ENCODE measurements at places on chromosomes 7 and 10.

- DNase-seq, result no peak
Measured at GRCh38 chr7:39615350-39615975, 7.9 kb upstream of the RALA start.

- no peak for DNase-seq
Measured at GRCh38 chr10:114955984-114956383, 18.0 kb downstream of the TRUB1 start.

DNA sequence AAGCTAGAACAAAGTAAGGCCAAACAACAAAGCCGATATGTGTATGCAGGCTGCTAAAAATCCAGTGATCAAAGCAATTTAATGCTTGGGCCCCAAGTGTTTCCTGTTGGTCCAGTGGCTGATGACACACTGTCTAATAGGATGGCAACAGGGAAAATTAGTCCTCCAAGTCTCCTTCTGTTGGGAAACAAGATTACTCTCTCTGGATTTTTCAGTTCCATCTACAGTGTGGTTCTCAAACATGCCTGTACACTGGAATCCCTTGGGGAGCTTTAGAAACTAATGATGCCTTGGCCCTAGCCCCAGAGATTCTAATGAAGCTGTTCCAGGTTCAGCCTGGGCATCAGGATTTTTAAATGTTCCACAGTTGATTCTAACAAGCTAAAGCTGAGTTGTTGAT is 198.7 kb downstream of the AHR start:
- DNase-seq, result no peak

DNA sequence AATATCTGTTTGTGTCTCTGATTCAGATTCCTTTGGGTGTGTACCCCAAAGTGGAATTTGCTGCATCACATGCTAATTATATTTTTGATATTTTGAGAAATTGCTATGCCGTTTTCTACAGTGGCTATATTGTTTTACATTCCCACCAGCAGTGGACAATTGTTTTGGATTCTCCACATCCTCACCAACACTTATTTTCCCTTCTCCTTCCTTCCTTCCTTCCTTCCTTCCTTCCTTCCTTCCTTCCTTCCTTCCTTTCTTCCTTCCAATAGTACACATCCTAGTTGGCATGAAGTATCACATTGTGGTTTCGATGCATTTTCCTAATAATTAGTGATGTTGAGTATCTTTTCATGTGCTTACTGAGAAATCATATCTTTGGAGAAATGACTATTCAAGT is 535.5 kb downstream of the SH2D4B start:
- no peak for DNase-seq

- DNase-seq, result peak; percentile 71
Measured at GRCh38 chr10:30639946-30640786, 10.6 kb upstream of the LYZL2 start.

DNA sequence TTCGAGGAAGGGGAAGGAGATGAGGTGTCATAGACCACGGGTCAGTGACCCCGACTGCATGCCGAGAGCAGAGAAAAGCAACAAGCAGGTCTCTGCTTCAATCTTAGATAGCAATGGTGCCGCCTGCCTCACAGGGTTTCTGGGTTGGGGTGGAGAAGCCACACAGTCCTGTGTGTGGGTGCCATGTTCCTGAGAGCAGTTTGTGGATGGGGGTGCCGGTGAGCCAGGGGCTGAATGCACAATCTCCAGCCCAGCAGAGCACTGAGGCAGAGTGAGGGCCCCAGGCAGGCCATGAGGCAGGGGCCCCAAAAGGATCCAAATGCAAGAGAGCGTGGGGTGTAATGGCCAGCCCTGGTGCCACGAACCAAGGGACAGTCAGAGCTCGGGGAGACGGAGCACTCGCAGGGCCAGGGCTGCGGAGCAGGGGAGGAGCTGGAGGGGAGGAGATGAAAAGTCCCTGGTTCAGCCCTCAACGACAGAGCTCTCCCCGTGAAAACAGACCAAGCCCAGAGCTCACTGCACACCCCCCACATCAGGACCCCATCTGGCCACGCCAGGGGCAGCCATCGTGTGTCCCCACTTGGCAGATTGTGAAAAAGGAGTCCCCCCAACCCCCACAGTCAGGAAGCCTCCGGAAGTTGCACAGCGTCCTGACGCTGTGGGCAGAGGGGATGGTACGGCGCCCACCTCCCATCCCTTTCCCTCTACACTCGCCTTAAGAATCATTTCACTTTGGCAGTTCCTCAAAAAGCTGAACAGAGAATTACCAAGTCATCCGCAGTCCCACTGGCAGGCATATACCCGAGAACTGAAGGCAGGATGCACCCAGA is 19.9 kb downstream of the WDR86 start:
- no peak for DNase-seq

DNA sequence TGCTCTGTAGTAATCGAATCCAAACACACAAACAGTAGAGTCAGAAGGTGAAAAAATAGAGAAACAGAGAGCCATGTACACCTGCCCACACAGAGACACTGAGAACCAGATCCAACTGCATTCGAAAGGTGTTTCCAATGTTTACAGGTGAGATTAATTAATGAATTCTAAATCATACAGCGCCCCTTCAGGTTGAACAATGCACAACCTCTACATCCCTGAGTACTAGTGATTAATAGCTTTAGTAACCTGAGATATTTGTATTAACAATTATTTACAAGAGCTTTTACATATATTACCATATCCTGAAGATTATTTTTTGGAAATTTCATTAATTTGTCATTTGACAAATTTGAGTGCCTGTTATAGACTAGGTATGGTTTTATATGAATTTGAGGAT is 7.6 kb upstream of the MRC1 start:
- DNase-seq, result no peak

DNA sequence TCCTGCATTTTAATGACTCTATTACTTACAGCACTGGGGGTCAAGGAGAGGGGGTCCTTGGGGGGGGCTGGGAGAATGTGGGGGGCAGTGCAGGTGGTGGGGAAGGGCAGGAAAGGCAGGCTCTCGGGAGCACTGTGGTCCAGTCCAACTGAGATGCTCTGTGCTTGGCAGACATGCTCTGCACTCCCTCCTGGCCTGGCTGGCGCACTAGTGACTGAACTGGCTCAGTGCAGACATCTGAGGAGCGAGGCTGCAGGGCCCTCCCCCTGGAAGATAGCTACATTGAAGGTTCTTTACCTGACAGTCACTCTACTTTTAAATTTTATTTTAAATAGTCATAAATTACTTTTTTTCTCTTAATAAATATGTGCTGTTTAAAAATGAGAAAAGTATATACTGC is 105.7 kb downstream of the NEURL1 start:
- DNase-seq, result no peak

- DNase-seq, result no peak
Measured at GRCh38 chr10:133614830-133615580, 11.6 kb downstream of the FRG2B start.

DNA sequence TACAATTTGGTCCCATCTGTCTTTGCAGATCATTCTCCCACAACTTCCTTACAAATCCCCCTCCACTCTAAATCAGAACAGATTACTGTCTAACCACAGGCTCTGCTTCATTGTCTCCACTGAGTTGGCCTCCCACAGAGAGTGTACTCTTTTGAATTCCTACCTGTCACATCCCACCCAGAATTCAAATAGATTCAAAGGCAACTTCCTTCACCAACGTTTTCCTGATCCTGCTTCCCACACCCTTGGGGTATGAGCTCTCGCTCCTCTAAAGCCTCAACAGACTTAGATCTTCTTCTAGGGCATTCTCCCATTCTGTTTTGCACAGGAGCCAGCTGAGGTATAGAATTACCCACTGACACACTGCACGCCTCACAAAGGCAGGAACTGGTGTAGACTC is 197.8 kb upstream of the CDCA7L start:
- no peak for DNase-seq

DNA sequence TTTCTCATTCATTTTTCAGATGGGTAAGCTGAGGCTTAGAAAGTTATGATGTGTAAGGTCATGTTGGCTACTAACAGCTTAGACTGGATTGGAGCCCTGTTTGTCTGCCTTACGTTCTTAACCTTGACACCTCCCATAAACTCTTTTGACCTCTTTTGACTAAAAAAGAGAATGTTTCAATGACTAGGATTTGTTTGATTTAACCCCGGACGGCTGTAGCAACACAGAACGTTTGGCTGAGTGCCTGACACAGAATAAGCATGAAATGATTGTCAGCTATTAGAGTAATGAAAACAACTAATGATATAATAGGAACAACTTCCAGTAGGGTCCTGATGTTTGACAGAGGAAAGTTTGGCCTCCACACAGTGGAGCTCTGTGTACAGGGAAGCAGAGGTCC is 83.3 kb upstream of the PDZD8 start:
- no peak for DNase-seq

DNA sequence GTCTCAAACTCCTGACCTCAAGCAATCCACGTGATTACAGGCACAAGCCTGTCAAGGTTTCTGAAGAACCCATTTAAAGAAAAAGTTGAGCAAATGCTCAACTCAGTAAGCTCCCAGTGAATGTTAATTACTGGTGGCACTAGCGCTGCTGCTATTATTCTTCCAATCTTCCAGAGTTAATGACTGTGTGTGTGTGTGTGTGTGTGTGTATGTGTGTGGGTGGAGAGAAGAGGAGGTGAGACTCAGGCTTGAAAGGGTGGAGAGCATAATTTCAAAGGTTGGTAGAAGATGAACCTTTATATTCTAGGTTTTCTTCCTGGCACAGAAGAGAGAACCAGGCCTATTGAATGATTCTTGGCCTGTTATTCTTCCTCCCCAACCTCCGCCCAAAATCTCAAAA is 11.6 kb upstream of the NPVF start:
- no peak for DNase-seq

DNA sequence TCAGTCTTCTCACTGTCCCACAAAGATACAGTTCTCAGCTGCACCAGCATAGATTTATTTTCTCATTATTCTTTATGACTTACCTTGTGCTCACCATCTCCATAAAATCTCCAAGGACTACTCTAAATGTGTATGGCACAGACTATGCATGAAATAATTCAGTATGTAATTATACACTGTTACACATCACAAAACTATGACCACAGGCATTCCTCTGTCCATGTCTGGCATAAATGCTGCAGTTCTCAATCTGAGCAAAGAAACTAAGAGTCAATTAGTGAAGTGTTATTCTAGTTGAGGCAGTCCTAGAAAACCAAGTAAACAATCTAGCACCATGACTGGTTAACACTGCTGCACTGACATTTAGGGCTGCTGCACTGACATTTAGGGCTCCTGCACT is 2.7 kb downstream of the CYCS start:
- no peak for DNase-seq

GRCh38 chr10:129932751-129933433 is 31.2 kb downstream of the EBF3 start:
- no peak for DNase-seq

- DNase-seq, result no peak
Measured at GRCh38 chr7:134850066-134850465, 70.6 kb downstream of the CALD1 start.

DNA sequence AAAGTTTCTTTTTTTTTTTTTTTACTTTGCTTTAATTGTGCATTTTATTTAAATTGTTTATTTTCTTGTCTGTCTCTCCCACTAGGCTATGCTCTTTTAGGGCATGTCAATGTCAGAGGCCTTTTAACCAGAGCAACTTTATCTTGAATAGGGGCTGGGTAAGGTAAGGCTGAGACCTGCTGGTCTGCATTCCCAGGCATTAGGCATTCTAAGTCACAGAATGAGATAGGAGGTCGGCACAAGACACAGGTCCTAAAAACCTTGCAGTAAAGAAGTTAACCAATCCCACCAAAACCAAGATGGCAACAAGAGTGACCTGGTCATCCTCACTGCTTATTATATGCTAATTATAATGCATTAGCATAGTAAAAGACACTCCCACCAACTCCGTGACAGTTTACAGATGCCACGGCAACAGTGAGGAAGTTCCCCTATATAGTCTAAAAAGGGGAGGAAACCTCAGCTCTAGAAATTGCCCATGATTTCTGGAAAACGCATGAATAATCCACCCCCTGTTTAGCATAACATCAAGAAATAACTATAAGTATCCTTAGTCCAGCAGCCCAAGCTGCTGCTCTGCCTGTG is 47.0 kb upstream of the FRMD4A start:
- DNase-seq, result no peak

DNA sequence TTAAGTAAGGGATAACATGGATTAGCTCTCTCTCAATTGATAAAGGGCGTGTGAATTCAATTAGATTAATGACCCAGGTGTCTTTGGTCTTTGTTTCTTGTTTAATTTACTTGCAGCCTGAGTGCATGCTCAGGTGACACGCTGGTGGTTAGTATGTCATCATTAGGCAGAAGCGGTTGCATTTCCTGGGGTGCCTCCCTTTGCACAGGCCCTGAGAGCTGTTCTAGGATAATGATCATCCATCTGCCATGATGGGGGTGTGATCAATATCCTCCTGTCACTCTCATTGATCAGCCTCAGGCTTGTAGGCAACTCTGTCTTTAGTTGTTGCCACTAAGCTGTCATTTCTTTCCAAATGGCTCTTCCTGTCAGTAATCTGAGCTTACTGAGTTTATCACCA is 99.6 kb upstream of the NPS start:
- no peak for DNase-seq

DNA sequence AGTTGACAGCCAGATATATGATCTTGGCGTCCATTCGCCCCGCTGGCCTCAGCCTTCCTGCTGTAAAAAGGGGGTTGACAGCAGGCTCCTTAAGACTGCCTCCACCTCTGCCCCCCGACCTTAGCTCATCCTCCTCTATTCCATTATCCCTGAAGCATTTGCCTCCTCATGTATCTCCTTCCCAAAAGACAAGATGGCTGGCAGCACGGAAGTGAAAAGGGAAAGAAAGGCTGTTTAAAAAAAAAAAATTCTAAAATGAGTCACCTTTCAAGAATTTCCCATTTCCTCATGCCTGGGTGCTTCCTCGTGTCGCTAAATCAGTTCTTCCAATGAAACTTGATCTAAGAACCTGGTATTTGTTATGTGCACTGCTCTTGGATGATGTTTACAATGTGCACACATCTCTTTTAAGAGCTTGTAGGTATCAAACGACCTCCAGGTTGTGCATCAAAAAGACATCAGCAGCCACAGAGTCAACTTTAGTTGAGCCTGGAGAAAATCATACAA is 1.7 kb downstream of the SCRN1 start:
- DNase-seq, result peak; percentile 25

DNA sequence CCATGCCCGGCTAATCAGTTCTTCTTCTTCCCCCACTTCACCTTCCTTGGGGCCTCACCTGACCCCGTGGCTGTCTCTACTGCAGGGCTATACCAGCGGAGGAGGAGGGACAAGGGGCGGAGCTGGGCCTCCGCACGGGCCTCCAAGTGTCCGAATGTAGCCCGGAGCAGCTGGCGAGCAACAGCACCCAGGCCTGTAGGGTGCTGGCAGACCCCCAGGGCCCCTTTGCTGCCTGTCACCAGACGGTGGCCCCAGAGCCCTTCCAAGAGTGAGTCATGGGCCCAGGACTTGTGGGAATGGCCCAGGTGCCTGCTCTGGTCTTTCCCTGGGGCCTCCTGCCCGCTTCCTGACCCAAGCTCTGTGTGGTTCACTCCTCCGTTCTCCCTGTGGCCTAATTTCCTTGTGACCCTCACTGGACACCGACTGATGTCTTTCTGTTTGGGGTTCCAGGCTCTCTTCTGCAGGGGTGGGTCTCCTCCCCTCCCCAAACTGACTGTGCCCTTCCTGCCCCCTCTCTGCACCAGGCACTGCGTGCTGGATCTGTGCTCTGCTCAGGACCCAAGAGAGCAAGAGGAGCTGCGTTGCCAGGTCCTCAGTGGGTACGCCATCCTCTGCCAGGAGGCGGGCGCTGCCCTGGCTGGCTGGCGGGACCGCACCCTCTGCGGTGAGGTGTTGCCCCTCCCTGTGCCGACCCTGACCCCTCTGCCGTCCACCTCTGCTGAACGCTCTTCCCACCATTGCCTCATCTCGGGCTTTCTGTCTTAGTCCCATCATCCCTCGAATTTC is 35.2 kb downstream of the EPHB4 start:
- DNase-seq, result no peak

- DNase-seq, result no peak
Measured at GRCh38 chr7:110675383-110676103, 415.4 kb upstream of the LRRN3 start.

All from hindlimb muscle (tissue), 1 donor.